ENCODE measurements at places on chromosomes 1 and 21.

DNA sequence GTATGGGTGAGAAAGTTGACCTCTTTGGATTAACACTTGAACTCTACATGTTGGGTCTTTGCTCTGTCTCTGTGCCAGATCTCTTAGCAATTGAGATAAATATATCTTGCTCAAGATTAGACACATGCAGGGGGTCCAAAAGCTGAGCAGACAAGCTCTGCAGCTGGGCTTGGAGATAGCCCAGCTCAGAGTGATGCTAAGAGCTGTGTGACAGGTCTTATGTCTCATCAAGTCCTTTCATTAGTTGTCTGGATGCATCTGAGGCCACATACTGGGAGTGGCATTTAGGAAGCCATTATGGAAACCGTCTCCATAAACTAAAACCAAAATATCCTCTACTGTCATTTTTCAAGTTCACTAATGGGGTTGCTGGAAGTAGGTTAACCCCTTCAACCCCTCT lies 289.4 kb upstream of the DUSP10 start:
- DNase-seq: no peak

GRCh38 chr1:36956570-36956969 lies 77.7 kb downstream of the GRIK3 start:
- no peak for DNase-seq

DNA sequence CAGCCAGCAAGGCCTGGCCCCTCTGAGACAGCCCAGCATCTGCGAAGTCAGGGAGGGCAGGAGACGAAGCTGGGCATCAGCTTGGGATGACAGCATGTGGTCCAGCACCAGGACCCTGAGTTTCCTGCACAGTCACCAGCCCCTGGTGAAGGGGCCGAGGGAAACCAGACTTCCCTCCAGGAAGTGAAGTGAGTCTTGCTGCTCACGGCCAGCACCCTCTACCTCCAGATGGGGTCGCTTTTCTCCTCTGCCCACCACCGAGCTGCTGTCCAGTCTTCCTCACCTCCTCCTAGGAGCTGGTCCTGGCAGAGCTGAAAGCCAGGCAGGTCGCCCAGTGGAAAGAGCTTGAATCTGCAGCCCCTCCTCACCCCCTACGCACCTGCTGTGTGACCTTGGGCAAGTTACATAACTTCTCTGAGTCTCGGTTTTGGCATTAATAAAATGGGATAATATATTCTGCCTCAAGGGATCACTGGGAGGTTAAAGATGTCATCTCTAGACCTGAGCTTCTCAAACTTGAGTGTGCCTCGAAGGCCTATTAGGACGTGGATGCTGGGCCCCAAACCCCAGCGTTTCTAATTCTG lies 118.5 kb upstream of the VAMP3 start:
- no peak for DNase-seq

DNA sequence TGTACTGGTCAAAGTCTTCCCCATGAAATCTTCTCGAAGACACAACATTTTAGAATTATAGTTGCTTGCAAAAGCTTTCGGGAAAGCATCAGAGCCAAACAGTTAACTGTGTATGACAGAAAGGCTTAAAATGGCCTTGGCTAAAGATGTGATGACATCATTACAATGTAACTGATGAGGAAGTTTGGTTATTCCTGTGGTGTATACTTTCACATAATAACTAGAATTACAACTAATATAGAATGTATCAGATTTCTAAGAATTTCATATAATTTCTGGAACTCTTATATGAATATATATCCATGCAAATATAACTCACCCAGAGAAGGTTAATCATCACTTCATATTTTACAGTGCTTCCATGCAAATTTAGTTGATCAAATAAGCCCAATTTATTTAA lies 8.4 kb downstream of the TP73 start:
- DNase-seq: no peak

- no peak for DNase-seq
Measured at GRCh38 chr1:46768445-46768844, 30.4 kb upstream of the CYP4B1 start.

DNA sequence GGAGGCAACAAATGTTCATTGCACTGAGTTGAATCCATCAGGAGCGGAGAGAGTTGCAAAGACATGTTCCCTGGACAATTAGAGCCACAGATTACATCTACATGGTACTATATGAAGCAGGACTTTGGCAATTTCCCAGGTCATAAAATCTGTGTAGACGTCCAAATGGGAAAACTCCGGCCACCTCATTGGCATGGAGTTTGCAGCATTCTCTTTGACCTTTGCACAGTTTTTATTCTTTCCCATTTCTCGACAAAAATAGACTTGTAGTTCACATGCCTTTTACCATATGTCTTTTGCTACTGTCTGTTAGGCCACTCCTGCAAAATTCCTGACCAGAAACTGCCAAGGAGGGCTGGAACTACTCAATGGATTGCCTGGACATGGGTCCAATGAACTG lies 48.2 kb downstream of the UBE2T start:
- peak; percentile 35 for DNase-seq

GRCh38 chr1:168833801-168834224 lies 104.8 kb upstream of the DPT start:
- DNase-seq: no peak

DNA sequence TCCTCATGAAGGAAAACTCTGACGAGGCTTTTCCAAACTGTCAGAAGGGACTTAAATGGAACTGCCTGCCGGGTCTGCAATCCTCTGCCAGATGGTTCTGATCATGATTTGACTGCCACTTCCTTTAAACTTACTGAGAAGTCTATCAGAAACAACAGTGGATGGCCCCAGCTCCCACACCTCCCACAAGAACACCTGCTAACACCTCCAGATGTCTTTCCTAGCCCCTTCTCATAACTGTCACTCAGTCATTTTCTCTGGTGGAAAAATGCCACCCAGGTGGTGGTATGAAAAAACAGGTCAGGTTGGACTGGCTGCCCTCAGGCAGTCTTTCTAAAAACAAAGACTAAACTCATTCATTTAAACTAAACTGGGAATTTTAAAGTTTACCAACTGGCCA lies 66.7 kb upstream of the ABCD3 start:
- no peak for DNase-seq

- no peak for DNase-seq
Measured at GRCh38 chr1:35558374-35559316, 1.0 kb downstream of the NCDN start.

GRCh38 chr1:53689736-53690326 lies 49.1 kb downstream of the GLIS1 start:
- DNase-seq: no peak

DNA sequence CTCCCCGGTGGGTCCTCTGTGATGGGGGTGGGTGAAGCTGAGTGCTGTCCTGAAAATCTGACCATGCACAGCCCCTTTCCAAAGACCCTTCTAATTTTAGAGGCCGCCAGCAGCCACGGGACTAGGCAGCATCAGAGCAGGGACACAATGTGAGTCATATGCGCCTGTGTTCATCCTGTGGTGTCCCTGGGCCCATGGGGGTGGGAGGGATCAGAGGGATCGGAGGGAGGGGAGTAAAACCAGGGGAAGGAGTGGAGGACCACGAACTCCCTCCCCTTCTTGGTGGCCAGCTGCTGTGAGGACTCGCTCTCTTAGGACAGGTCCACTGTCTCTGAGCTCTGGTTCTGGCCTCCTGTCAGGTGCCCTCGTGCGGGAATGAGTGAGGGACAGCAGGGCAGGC lies 61.5 kb downstream of the ADARB1 start:
- DNase-seq: no peak

GRCh38 chr1:65170511-65171142 lies 22.6 kb downstream of the AK4 start:
- DNase-seq: no peak

- DNase-seq: no peak
Measured at GRCh38 chr1:27713869-27714513, 11.8 kb upstream of the FAM76A start.

Measured in hepatic stellate cell (primary cell).